ENCODE measurements at places on chromosomes 1 and 21.

GRCh38 chr1:151574575-151575529, 34.7 kb downstream of the TUFT1 start:
- no peak for DNase-seq

DNA sequence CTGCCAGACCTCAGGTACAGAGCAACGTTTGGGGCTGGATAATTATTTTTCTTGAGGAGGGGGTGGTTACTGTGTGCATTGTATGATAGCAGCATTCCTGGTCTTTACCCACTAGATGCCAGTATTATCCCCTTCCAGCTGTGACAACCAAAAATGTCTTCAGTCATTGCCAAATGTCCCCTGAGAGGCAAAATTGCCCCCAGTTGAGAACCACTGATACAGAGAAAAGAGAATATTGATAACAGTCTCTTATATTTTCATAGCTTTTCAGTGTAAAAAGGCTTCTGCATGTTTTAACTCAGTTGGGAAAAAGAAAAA, 51.8 kb upstream of the SYT14 start:
- no peak for DNase-seq

- DNase-seq = no peak
These were observed 107.8 kb downstream of the DISC1 start for GRCh38 chr1:231734417-231734816.

- DNase-seq = no peak
These were observed 68.7 kb downstream of the MORN1 start for GRCh38 chr1:2322581-2323211.

GRCh38 chr1:200979574-200980451, 43.7 kb downstream of the KIF21B start:
- DNase-seq = peak; percentile 81

- DNase-seq = no peak
These were observed 9.8 kb downstream of the C1orf35 start for GRCh38 chr1:228093050-228093906.

DNA sequence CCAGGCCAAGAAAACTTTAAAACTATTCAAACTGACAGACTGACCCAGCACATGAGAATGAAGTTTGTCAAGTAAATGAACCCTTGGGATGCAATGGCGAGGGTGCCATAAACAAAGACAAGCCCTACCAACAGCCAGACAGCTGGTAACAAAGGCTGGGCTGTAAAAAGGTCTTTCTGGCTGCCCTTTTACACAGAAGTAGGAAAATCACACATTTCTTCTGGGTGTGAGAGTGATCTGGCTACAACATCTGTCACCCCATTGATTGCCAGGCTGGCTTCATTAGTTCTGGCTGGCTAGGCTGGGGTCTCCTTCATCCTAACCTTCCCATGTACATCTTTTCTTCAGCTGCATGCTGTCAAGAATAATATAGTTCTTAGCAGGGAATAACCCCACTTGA, 83.6 kb upstream of the FOXD3 start:
- no peak for DNase-seq

- no peak for DNase-seq
These were observed 34.9 kb downstream of the AHDC1 start for GRCh38 chr1:27569088-27569460.

GRCh38 chr1:2311184-2312032, 79.9 kb downstream of the MORN1 start:
- peak; percentile 75 for DNase-seq

DNA sequence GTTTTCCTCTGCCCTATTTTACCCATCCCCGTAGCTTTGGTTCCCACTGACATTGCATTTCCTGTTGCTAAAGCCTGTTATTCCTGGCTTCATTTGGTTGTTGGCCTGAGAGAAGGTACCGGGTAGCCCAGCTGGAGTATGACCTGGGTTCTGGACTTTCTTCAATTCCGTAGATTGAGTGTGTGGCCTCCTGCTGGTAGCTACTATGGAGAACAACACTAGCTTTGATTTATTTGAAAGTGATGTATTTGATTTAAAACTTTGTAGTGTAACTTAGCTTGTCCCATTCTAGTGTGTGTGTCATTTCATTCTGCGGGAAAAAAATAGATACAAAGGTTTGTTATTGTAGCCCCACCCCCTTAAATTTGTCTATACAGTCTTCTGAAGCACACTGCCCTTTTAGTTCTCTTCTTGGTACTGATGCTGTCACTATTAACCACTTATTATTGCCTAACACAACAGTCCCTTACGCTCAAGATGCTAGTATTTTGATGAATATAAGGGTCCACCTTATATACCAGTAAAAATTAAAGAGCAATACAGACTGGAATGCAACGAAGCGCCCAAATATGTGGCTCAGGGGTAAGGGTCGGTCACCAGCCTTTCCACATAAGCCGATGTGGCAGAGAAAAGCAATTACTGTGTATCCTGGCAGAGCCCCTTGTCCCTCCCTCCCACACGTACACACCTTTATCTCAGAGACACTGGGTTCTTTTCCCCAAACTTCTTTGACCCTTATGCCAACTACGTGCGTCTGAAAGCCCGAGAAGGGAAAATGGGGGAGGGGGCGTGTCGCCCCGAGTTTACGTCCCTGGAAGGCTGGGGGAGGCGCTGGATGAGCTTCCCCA, 643 bp upstream of the MOV10 start:
- DNase-seq = no peak

- no peak for DNase-seq
These were observed 456 bp downstream of the PTPN14 start for GRCh38 chr1:214550857-214551435.

DNA sequence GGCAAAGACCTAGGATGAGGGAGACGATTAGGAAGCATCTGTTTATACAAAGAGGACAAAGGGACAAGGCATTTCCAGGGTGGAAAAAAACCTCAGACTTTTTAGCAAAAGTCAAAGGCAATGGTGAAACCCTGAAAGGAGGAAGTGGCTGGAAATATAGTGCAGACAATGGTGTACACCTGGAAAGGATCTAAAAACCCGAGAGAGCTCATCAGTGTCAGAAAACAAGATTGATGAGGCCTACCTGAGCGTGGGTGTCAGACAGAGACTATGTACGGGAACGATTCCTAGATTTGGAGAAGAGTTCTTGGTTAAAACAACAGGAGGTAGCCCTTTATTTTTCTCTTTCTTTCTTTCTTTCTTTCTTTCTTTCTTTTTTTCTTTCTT, 68.8 kb upstream of the HUNK start:
- no peak for DNase-seq

DNA sequence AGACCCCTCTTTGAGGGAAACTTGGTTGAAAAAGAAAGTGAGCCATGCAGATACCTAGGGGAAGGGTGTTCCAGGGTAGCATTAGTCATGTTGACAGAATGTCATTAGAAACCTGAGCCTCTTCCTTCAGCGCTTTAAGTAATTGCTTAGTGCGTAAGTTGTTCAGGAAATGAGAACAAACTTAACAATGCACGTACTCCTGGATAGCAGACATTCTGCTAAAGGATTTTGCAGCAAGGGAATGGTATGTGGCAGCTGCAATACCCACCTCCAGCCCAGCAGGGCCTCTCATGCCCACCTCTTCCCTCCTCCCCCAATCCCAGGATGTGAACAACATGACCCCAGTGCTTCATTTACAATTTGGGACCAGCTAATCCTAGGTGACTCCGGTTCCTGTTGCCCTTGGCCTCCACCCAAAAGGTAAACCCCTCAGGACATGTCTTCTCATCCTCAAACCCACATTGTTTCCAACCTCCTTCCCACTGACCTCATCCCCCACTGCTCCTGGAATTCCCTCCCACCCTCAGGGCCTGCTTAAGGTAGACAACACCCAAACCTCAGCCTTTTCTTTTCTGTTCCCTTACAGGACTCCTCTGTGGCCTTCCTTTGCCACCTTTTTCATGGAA, 98.0 kb upstream of the BCAR3 start:
- no peak for DNase-seq

DNA sequence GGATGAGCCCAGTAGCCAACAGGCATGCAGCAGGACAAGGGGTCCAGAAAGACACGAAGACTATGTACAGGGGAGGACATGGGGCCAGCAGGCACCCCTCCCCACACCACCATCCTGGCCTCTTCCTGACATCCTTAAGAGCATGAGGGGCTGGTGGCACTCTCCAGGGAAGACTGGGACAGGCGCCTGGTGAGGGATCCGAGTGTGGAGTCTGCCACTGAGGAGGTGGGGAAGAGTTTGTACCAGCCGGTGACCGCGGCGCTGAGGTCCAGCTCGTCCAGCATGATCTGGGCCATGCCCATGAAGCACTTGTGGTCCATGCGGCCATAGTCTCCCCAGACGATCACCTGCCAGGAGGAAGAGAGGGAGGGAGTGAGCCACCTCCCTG, 39.1 kb downstream of the RIMS3 start:
- no peak for DNase-seq

DNA sequence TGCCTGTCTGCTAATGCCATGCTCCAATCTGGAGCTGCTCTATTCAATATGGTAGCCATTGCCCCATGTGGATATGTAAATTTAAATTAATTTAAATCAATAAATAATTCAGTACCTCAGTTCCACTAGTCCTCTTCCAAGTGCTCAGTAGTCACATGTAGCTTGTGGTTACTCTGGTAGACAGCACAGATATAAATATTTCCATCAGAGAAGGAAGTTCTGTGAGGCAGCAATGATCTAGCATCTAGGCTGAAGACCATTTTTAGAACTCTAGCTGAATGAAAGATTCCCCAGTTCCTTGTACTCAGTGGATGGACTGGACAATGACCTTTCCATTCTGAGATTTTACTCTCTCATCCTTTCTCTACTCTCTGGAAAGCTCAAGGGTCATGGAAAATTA, 25.8 kb upstream of the CAPZB start:
- no peak for DNase-seq

- DNase-seq = no peak
These were observed 164.9 kb downstream of the DYRK1A start for GRCh38 chr21:37531431-37531932.

DNA sequence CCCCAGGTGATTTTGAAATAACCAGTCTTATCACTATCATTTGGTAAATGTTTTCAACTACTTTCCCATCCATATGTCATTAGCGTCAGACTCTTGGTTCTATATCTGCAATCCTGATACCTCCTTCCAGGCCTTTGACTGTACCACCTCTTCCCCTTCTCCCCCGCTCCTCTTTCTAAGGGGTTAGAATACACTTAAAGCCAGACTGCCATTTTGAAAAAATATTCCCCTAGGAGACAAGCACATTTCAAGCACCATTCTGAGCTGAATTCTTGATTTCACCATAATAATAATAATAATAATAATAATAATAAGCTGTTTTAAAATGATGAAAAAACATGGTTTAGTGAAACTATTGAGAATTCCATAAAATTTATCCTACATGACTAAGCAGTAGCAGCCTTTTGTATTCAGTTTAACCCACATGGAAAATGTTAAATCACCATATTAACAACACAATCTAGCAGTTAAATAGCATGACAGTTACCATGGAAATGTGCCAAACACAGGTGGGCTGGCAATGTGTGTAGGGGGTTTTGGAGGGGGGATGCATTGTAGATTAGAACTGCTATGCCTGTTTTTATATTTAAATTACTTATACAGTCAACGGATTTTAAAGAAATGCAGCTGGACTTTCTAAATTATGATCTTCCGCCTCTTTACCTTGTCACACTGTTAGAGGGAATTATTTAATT, 480.2 kb upstream of the DEPDC1 start:
- DNase-seq = no peak

DNA sequence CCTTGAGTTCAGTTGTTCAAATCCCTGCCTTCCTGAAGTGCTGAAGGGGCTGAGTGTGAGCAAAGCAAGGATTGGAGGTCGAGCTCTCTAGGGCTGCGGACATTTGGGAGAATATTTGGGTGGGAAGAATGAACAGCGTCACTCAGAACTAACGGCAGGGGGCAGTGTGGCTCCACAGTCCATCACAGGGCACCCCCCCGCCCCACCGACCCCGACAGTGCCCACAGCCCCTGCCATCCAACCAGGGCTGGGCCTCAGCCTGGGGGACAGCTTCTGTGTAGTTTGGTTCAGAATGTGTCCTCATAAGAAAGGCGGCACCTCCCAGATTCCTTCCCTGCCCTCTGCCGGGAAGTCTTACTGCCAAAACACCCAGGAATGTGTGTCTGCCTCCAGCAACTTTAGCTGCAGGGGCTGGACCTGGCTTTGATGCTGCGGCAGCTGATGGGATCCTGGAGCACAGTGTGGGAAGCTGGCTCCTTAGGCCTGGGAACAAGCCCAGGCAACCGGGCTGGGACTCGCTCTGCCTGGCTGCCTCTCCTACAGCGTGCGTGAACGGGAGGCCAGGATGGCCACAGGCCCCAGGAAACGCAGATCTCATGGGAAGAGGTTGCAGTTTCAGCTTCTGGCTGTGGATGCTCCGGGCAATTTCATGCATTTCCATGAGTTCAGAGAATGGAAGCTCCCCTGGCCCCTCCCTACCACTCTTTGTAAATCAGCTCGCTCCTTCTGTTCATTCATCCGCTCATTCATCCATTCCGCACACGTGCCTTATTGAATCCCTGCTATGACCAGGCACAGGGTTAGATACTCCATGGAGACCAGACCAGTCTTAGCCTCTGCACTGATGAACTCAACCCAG, 104.9 kb upstream of the TMPRSS2 start:
- DNase-seq = no peak

DNA sequence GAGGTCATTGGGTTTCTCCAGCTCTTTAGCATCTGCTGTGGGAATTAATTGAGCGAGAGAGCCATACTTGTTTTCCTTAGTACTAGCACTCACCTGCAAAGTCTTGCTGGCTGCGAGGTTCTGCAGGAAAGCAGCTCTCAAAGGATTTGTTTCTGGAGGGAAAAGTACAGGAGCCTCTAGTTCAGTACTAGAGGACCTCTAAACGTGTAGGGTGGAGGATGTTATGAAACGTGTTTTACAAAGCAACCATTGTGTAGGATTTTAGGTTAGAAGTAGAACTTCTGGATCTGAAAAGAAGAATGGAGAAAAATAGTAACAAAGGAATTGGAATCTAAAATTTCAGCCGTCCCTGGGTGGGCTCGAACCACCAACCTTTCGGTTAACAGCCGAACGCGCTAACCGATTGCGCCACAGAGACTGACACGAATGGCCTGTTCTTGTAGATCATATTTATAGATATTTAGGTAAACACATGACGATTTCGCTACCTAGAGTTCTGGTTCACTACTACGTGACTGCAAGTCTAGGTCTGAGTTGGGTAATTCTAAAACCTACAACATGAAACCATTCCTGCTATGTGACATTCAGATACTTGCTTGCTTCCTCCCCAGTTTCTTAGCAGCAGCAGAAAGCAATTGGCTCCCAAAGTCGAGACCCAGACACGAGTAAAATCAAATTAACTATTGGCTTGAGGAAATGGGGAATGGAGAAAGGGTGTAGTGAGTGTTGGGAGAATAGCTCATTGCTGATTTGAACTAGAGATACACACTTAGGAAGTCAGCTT, 60.2 kb upstream of the CFAP126 start:
- no peak for DNase-seq
